Activated T-helper 9 cell treated with anti-CD3 and anti-CD28 coated beads, Interleukin-2, amount 50 U/mL, for 16 hours (primary cell): ENCODE measurements at places on chromosomes 4 and X.

- no peak for DNase-seq
Observed at GRCh38 chrX:13078739-13079444, 34.5 kb upstream of the FAM9C start.

DNA sequence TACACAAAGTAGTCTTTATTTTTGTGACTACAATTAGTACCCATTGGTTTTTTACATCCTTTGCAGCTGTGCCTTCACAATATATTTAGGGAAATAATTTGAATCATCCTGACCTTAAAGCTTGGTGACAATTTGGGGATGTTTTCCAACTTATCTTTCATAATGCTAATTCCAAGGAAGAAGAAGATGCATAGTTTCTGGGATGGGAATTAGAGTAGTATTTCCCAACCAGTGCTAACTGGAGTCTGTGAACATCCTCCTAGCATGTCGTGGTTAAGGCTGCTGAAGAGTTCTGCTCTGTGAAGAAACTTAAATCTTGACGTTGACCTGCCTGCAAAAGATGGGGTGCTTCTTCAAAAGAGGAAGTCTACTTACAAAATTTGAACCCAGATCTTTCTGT, 173.5 kb downstream of the ANK2 start:
- DNase-seq, result no peak

- no peak for DNase-seq
Observed at GRCh38 chr4:73683033-73683432, 57.3 kb upstream of the CXCL8 start.

- no peak for DNase-seq
Observed at GRCh38 chr4:39435659-39436563, 22.8 kb downstream of the RPL9 start.

DNA sequence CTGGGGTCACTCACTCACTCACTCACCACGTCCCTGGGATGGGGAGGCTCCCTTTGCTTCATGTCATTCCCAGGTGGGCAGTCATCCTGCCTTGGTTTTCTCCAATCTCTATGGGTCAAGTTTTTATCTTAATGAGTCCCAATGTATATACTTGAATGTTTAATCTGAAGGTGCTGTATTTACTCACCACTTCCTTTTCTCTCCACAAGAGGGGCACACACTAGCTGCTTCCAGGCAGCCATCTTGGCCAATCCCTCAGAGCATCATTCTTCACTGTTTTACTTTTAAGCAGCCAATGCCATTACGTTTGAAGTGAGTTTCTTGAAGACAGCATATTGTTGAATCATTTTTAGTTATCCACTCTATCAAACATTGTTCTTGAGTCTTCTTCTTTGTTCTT, 153.4 kb upstream of the ARSJ start:
- no peak for DNase-seq

DNA sequence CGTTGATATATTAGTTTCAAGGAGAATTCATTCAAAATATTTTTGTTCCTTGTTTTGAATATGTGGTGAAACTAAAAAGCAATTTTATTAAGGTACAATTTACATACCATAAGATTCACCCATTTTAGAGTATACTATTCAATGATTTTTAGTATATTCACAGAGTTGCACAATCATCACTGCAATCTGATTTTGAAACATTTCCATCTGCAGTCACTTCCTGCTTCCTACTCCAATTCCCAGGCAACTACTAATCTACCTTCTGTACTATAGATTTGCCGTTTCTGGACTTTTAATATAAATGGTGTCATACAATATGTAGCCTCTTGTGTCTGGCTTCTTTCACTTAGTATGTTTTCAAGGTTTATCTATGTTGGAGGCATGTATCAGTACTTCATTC, 71.3 kb downstream of the SLC9A7 start:
- DNase-seq, result no peak

- DNase-seq, result no peak
Observed at GRCh38 chr4:61924131-61924530, 724.0 kb downstream of the ADGRL3 start.

- no peak for DNase-seq
Observed at GRCh38 chr4:17447675-17448298, 64.1 kb downstream of the QDPR start.

- no peak for DNase-seq
Observed at GRCh38 chr4:41396214-41396613, 139.5 kb downstream of the UCHL1 start.

GRCh38 chr4:159143687-159144086, 40.8 kb downstream of the RAPGEF2 start:
- DNase-seq, result no peak

DNA sequence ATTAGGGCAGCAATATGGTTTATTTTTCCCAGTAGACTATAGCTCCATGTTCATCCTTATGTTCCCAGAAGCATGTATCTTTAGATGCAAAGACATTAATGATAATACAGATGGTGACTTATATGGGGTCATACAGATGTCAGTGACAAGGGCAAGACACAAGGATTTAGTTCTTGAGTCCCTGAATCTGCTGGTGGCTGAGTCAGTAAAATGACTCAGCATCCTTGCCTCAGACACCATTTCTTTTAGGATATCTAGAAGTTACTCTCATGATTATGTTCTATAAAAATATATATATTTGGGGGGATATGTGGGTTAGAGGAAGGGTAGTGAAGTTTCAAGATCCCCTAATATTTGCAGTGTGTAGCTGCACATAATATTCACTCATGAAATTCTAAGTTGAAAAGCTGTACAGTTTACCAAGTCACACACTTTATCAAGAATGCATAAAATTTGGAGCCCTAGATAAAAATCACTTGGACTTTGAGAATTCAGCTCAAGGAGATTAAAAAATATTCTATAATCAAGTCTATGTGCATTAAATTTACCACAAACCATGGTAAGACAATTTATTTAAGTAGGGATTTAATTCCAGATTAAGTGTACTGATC, 101.9 kb downstream of the LNX1 start:
- DNase-seq, result no peak

DNA sequence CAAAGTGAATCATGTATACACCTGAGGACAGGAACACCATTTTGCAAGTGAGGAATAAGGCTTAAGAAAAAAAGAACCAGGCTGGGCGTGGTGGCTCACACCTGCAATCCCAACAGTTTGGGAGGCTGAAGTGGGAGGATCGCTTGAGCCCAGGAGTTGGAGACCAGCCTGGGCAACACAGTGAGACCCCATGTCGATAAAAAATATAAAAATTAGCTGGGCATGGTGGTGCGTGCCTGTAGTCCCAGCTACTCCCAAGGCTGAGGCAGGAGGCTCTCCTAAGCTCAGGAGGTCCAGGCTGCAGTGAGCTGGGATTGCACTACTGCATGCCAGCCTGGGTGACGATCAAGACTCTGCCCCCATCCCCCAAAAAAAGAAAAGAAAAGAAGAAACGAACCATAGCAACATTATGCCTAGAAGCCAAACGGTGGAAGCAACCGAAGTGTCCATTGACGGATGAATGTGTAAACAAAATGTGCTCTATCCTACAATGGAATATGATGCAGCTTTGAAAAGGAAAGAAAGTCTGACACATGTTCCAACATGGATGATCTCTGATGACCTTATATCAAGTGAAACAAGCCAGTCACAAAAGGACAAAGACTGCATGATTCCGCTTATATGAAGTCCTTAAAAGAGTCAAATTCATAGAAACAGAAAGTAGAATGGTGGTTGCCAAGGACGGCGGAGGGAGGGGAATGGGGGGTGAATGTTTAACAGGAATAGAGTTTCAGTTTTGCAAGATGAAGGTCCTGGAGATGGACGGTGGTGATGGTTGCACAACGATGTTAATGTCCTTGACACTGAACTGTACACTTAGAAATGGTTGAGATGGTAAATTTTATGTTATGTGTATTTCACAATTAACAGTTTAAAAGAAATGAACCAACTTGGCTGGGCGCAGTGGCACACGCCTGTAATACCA, 8.6 kb upstream of the KIAA0232 start:
- no peak for DNase-seq

GRCh38 chrX:120262859-120263708, 12.5 kb downstream of the ZBTB33 start:
- DNase-seq, result no peak

DNA sequence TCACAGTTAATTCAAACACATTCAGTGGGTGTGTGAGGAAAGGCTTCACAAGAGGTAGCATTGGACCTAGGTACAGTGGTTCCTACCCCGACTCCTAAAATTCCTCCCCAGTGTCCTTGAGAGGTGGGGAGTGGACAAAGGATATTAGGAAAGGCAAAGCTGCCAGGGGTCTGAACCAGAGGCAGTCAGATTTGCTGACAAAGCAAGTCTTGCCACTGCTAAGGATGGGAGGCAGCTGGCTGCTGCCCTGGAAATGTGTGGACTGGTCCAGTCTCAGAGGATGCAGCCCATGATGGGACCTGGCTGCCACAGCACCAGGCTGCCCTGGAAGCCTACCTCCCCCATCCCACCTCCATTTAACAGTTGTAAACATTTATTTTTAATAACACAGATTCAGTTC, 4.1 kb upstream of the PHF8 start:
- no peak for DNase-seq

DNA sequence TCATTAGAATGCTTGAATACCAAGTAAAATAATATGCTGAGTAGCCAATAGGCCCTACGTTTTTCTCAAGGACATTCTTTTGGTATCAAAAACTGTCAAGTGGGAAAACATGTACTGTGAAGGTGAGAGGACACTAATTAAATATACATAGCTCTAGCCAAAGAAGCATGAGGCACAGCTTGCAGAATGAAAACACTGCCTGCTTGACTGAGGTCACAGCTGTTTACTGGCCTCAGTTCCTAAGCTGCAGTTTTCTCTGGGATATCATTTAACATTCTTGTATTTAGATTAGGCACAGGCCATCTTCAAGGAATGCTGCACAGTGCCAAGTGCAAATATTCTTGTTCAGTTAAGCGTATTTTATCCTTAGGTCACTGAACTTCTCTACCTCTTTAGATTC, 78.6 kb downstream of the NAP1L3 start:
- no peak for DNase-seq

DNA sequence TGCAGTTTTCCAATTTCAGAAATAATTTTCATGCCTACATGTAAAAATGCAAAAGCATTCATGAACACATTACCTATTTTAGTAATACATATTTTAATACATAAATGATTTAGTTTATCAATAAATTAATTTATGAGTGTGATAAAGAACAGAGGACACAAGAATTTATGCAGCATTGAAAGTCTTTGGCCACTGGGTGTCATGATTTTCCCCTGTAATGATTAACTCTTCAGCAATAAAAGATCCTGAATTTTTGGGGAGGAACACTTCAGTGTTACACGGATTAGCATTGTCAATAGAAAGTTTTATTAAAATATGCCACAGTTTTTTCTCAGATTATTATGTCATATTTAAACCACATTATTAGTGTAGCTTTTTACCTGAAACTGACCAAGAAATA, 8.6 kb upstream of the VCX2 start:
- DNase-seq, result no peak

DNA sequence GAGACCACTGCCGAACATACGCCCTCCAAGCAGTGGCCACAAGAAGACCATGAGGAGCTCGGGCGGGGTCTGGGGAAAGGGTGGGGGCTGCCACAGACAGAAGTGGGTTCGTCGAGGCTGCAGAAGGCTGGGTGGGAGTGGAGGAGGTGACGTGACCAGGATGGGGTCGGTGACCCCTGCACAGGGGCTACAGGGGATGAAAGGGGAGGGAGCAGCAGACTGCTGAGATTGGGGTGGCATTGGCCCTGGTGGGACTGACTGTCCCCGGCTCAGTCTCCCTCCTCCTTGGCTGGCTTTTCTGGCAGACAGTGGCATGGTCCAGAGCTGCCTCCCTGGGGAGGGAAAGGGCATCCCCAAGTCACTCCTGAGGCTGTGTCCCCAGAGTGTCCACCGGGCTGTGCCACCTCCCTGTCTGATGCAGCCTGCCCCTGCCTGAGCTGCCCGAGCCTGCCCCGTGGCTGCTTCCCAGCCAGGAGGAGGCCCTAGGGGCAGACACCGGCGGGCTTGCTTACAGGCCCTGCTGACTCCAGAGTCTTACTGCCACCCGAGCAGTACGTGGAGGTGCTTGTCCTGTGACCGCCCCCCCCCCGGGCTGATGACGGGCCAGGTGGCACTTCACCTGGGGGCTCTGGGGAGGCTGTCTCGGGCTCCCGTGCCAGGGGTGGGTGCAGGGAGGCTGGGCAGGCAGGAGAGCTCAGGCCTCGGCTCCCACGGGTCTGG, 7.2 kb downstream of the SH3BP2 start:
- DNase-seq, result no peak

DNA sequence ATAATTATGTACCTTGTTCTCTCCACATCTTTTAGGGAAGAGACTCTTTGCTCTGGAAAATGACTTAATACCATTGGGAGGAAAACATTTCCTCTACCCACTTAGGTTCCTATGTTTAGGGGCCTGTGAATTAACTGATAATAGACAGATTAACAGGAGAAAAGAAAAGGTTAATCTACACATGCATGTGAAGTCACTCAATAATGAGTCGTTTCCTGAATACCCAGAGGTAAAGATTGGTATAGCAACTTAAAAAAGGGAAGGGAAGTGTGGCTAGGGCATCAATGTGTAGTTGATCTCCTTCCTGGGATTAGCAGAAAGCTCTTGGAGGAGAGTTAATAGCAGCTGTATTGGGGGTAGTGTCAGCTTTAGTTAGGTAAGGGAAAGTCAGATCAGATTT, 419.5 kb upstream of the ATOH1 start:
- DNase-seq, result no peak

- DNase-seq, result no peak
Observed at GRCh38 chr4:111027526-111027925, 404.6 kb upstream of the PITX2 start.

GRCh38 chr4:125357675-125358074, 42.9 kb downstream of the FAT4 start:
- no peak for DNase-seq

DNA sequence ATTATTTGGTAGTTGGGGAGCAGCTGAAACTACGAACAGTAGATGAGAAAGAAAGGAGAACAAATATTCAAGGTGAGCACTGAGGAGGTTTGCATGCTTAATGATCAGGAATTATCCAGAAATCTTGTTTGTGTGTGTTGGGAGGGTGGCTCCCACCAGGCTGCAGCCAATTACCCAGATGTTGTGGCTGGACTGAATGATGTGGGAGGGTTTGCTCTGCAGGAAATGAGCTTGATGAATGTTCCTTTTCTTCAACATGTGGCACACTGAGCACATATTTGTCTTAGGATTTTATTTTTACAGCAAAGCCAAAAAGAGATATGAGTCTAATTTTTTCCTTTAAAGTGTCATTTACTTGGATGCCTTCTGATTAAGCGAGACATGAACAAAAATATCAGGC, 48.3 kb upstream of the AMOT start:
- no peak for DNase-seq

DNA sequence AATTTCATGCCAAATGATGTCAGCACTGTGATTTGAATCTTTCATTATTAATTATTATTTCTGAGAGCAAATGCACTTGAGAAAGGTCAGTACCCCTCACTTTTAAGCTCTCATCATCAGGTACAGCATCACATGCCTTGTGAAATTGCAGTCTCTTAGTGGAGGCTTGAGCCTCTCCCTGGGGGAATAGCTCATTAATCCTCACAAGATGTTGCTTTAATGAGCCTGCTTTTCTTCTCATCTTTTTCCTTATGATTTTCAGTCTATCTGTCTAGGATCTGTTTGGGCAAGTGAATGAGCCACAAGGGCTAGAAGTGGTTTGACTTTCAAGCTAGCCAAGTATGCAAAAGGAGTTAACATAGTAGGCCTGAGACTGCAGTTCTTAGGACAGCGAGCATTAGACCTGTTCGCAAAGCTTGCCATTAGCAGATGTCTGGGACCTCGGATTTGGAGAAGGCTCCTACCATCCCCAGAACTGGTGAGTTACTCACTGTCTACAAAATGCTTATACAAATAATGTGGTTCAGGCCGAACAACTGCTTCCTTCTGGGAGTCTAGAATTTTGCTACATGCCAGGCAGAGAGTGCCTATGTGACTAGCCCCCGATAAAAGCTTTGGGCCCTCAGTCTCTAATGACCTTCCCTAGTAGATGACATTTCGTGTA, 174.5 kb downstream of the IL15 start:
- no peak for DNase-seq
